ENCODE measurements at places on chromosomes 6 and 20.

- no peak for DNase-seq
Observed at GRCh38 chr6:156114541-156114940, 658.9 kb upstream of the NOX3 start.

DNA sequence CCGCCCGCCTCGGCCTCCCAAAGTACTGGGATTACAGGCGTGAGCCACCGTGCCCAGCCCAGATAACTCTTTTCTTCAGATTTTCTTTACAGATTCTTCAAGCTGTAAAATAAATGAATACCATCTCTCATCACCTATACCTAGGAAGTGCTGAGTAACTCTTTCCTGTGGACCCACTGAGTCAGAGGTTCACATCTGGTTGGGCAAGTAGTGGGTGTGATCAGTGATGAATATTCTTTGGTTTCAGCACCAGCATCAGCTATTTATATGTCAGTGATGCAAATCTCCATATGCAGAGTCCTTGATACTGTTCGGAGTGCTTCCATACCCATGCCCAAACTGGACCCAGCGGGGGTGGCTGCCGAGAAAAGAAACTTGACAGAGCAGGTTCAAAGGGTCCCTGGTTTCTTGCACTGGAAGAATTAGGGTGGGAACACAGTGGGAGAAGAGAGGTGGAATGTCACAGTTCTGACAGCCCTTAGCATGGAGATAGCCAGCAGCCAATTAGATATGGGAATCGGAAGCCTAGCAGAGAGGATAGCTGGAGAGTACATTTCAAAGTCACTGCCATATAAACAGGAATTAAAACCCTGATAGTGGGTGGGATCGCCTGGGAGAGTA is 64.9 kb upstream of the DDR1 start:
- no peak for DNase-seq

- DNase-seq = no peak
Observed at GRCh38 chr6:34182751-34183531, 37.1 kb upstream of the GRM4 start.

DNA sequence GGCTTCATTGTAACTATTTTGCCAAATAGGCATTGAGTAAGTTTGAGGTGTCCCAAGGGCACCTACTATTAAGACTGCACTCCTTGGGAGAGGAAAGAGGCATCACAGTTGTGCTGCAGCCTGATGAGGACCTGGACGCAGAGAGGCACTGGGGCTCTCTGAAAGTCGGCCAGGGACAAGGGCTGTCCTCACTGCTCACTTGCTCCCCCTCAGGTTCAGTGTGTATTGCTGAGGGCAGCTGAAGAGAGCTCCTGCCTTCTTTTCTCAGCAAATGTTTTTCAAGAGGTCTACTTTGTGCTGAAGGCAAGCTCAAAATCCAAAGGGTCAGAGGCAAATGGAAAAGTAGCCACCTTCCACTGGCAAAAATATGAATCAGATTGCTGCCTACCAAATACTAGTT is 331.8 kb downstream of the RIMS1 start:
- no peak for DNase-seq

- no peak for DNase-seq
Observed at GRCh38 chr20:1108437-1108920, 9.9 kb upstream of the PSMF1 start.

GRCh38 chr6:48743738-48744137 is 632.7 kb upstream of the PTCHD4 start:
- DNase-seq = no peak

- DNase-seq = no peak
Observed at GRCh38 chr6:158046201-158047126, 64.8 kb downstream of the SYNJ2 start.

Data from T-helper 17 cell (primary cell).